ENCODE measurements at places on chromosomes 13 and 19.

GRCh38 chr13:92952161-92952560 lies 274.4 kb upstream of the GPC6 start:
- no peak for DNase-seq

DNA sequence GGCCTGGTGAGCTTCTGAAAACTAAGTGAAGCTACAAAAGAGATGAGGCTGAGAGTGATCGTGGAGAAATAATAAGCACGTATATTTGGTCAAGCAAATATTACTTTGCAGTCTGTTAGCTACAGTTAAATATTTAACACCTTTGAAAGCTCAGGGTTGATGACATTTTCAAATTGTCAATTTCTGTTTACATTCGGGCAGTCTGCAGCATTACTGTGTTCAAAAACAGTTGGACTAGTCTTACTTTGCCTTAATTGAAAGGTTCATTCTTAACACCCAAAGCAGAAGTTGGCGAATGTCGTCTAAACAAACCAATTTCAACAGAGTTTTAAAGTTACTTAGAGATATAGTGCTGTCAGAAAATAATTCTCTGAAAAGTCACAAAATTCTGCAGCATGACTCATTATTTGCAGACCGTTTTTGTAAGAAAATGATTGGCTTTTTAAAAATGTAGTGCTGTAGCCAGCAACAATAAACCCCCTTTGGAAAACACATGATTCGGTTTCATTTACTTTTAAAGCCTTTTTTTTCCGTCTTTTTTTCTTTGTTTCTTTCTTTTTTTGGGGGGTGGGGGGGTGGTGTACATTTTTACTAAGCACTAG lies 549.0 kb downstream of the GPC6 start:
- DNase-seq, result peak; percentile 88

GRCh38 chr13:47672245-47673008 lies 328.6 kb downstream of the SUCLA2 start:
- DNase-seq, result peak; percentile 44

DNA sequence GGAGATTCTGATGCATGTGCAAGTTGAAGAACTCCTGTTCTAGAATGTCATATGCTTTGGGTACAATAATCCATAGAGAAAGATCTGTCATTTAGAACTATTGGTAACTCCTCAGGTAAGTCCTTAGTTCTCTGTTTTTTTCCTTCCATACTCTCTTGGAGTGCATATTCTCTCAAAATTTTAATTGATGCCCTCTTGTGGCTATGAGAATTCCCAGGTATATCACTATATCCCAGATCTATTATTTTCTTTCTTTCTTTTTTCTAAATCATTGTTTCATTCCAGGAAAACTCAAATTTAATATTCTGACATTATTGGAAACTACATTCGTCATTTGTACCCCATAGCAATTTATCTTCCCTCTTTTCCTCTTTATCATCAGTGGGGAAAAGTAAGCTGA lies 485.4 kb downstream of the KLF5 start:
- DNase-seq, result no peak

- DNase-seq, result no peak
Measured at GRCh38 chr13:96252903-96253302, 163.0 kb downstream of the HS6ST3 start.

- no peak for DNase-seq
Measured at GRCh38 chr19:38675611-38676010, 28.2 kb downstream of the ACTN4 start.

- DNase-seq, result peak; percentile 4
Measured at GRCh38 chr13:32695602-32696250, 109.5 kb downstream of the PDS5B start.

DNA sequence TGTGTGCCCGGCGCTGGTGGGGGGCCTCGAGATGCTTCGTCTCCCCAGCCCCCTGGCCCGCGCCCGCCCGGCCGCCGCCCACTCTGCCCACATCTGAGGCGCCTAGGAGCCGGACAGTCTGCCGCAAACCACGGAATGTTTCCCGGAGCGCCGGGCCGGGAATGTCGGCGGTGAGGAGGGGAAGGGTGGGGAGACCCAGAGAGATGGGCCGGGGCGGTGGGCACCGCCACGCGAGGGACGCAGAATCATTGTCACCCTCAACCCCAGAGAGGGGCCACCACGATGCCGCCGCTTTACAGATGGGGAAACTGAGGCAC lies 46.1 kb upstream of the NFIC start:
- DNase-seq, result peak; percentile 54

- no peak for DNase-seq
Measured at GRCh38 chr19:54230031-54230430, 7.2 kb upstream of the LILRB3 start.

GRCh38 chr13:57946361-57946760 lies 314.8 kb downstream of the PCDH17 start:
- DNase-seq, result no peak

GRCh38 chr19:32197896-32198882 lies 147.2 kb upstream of the ZNF507 start:
- no peak for DNase-seq

All from fibroblast of lung (primary cell).